ENCODE measurements at places on chromosomes 1 and 21.

DNA sequence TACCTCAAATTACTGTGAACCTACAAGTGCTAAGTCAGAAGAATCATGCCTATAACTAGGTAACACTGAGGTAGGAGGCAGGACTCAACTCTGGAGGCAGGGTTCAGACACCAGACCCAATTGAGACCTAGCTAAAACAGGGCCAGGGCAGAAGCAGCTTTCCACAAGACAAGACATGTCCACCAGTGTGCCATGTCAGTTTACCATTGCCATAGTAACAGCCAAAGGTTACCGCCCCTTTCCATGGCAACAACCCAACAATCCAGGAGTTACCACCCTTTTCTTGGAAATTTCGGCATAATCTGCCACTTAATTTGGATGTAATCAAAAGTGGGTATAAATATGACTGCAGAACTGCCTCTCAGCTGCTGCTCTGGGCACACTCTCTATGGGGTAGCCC lies 432.3 kb downstream of the DPYD start:
- no peak for DNase-seq

- DNase-seq: no peak
Measured at GRCh38 chr1:156154317-156154749, 948 bp downstream of the SEMA4A start.

GRCh38 chr21:45590246-45590725 lies 48.0 kb upstream of the SLC19A1 start:
- DNase-seq: peak; percentile 9

GRCh38 chr1:178493301-178493741 lies 3.4 kb downstream of the CLEC20A start:
- DNase-seq: no peak

DNA sequence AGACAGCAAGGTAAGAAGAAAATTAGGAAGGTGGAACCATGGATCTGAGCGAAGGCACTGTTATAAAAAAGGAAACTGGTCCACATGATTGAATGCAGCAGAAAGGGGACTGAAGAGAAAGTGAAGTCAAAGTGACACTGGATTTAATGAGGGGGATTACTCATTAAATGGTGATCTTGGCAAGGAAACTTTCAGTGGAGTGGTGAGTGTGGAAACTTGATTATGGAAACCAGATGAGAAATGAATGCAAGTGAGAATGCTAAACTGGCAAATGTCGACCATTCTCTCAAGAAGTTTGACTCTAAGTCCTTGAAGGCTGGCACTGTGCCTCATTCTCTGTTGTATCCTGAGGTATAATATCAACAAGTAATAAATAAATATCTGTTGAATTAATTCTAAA lies 23.3 kb downstream of the COLGALT2 start:
- no peak for DNase-seq

GRCh38 chr1:22857661-22858060 lies 115.0 kb downstream of the LACTBL1 start:
- DNase-seq: no peak

DNA sequence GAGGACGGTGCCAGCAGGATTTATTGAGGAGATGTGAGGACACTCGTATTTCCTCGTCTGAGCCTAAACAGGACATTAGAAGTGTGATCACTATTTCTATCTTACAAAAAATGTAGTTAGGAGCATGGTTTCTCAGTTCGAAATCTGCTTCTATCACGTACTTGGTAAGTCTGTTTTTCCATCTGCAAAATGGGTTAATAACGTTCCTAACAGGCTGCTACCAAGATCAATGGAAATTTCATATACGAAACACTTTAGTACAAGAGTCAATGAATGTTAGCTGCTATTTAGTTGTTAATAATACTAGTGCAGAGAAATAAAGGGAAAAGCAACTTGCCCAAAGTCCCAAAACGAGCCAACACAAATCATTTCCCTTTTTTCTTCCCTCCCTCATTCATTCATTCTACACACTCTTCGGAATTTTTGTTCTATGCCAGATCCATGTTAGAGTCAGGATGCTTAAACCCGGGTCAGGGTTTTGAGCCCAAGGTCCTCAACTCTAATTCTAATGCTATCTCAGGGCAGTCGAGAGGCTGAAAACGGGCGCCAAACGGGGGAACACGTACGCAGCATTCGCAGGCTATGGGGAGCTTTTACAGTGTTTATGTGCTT lies 608 bp downstream of the SNRNP40 start:
- DNase-seq: no peak

- no peak for DNase-seq
Measured at GRCh38 chr1:28135371-28136168, 40.9 kb downstream of the PTAFR start.

- DNase-seq: no peak
Measured at GRCh38 chr21:32299695-32300094, 1.0 kb downstream of the MRAP start.

GRCh38 chr21:33844104-33844889 lies 71.3 kb downstream of the ATP5PO start:
- DNase-seq: no peak

- no peak for DNase-seq
Measured at GRCh38 chr1:54697896-54698295, 17.8 kb upstream of the TTC4 start.

GRCh38 chr1:213054733-213055591 lies 3.9 kb downstream of the RPS6KC1 start:
- no peak for DNase-seq

- no peak for DNase-seq
Measured at GRCh38 chr1:111008031-111008430, 44.3 kb upstream of the LRIF1 start.
